ENCODE measurements at places on chromosomes 4 and X.
A peak's percentile ranks its signal among the peaks of the same experiment; 100 is the strongest.

DNA sequence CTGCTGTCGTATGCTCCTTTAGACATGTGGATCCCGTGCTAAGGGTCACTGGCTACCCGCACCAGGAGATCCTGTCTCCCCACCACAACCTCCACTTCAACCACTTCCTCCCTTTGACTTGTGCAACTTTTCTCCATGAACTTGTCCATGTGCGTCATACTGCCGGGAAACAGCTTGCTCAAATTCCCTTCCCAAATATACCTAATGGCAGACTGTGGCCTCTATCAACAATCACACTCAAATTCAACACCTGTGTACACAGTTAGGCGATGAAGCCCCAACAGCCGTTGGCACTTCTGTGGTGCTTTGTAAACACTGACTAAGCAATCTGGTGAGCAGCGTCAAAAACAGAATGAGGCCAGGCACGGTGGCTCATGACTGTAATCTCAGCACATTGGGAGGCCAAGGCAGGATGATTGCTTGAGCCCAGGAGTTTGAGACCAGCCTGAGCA lies 49.5 kb downstream of the CD99L2 start:
- no peak for DNase-seq

DNA sequence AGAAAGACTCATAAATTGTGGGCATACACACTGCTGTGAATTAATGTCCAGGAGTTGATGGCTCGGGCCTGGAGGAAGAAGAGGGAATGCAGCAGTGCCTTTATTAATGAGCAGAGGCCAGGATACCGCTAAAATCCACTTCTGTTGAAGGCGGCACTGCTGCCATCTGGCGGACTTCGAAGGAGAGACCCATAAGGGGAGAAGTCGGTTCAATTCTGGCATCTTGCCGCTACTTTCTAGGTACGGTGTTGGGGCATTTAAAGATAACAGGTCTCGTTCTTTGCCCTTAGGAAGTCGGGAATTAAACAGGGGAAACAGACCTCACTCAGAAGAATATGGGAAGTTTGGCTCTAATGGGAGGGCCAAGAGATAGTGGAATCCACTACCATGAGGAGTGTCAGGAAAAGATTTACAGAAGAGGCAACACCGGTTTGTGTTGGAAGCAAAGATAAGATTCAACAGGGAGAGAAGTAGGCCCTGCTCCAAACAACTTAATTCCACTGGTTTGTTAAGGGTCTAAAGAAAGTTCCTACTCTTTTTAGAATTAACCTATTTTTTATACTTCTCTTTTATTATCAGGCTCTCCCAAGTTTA lies 133.6 kb upstream of the GIMD1 start:
- DNase-seq = peak; percentile 20

DNA sequence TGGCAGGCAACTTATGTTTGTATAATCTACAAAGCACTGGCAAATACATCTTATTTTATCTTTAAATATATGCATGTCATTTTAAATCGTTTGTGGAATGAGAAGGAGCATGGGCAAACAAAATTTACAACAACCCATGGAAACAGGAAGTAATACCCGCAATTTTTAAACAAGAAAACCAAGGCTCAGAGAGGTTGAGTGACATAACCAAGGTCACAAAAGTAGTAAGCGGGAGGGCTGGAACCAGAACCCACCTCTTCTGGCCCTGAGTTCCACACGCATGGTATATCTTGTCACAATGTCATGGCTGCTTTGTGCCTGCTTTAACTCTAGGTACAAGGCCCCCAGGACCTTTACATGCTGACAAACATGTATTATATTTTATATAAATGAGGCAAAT lies 52.9 kb downstream of the SLC7A11 start:
- DNase-seq = no peak

DNA sequence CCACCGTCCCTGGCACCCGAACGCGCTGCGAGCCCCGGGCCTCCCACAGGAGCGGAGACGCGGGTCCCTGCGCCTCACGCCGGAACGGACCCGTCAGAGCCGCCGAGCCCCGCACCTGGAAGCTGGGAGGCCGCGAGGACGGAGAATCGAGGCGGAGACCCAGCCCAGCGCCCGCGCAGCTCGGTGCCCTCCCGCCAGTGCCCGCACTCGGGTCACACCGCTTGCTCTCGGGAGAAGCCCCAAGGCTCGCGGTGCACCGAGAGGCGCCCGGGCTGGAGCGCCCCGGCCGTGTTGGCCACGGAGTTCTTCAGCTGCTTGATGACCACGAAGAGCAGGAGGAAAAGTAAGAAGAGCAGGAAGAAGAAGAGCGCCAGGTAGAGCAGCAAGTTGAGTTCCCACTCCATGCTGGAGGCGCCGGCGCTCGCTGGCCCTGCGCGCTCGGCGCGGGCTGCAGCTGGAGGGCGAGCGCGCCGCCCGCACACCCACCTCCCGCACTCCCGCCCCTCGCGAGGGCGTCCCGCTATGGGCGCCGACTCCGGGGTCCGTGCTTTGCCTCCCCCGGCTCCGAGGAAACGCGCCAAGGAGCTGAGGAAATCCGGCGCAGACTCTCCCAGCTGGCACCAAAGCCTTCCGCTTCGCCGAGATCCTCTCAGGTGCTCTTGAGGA lies at the start of gene SMIM43:
SMIM43 (minus strand) TSS at position 463 of the 666 bp plus-strand sequence; CDS start at position 404, 59 bp downstream.
- DNase-seq = no peak

DNA sequence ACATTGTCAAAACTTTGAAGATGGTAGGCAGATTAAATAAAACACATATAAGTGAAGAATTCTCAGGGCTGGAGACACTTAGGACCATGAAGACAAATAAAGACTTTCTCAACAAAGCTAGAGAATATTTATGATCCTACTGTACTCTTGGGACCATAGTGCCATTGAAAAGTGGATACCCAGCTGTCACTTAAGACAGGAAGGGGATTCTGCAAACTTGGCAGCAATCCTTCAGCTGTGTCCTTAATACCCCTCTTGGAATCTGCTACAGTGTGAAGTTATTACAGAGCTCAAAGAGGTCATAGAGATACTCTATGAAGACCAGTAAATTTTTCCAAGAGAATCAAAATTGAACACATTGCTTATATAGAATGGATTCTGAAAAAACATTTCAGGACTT lies 24.3 kb downstream of the PDE5A start:
- DNase-seq = no peak

- DNase-seq = no peak
Observed at GRCh38 chr4:3305610-3306371, 13.0 kb downstream of the RGS12 start.

GRCh38 chr4:165684177-165684805 lies 188.7 kb upstream of the TLL1 start:
- no peak for DNase-seq

- DNase-seq = no peak
Observed at GRCh38 chr4:82192017-82192673, 181.6 kb downstream of the HNRNPD start.

- no peak for DNase-seq
Observed at GRCh38 chr4:117164338-117164737, 79.0 kb upstream of the TRAM1L1 start.

DNA sequence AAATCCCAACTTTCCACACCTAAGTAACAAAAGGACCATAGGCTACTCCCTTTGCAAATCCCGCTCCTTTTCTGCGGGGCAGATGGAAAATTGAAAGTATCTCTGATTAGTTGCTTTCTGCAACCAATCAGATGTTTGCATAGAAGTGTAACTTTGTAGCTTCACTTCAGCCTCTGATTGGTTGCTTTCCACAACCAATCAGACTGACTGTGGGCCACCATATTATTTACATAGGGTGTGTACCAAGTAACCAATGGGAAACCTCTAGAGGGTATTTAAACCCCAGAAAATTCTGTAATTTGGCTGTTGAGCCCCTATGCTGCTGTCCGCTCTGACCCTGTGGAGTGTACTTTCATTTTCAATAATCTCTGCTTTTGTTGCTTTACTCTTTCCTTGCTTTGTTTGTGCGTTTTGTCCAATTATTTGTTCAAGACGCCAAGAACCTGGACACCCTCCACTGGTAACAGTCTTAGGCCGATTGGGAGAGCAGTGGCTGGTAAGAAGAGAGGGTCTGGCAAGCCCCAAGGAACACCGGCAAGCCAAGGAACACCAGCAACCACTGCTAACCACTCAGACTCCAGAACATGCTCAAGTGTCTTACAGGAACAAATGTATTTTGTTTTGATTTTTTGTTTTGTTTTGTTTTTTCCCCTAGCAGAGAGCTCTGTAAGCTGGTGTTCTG lies 125.5 kb upstream of the MAP3K15 start:
- DNase-seq = no peak

DNA sequence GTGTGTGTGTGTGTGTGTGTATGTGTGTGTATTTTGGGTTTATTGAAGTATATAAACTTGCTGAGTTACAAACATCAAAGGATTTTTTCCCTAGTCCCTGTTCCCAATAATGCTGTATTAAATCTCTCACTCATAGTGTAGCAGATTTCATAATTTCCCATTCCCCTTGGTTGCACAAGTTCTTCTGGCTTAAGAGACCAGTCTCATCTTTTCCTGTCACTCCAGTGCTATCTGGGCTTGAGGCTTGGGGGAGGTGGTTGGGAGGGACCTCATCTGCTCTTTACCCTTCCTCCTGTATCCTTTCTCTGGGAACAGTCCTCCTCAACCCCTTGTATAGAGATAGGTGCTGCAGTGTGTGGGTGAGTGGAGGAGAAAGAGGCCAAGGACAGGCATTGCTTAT lies 285.4 kb upstream of the BOD1L1 start:
- no peak for DNase-seq

GRCh38 chr4:65021149-65021548 lies 611.9 kb upstream of the TECRL start:
- DNase-seq = no peak

DNA sequence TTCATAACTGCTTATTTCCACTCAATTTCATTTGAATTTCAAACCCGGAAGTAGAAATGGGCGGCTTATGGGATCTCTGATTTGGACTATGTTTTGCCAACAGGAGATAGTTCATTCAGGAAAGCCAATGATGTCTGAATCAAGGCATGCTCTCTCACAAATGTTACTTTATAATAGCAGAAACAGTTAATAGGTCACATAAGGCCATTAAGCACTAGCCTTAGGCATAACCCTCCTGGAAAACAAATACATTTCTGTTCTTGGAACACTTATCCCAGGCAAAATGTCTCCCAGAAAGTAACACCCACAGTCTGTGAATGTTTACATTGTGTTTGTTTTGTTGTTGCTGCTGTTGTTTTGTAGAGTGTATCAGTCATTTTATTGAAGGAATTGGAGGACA lies 1347.2 kb upstream of the PCDH7 start:
- DNase-seq = no peak

- DNase-seq = no peak
Observed at GRCh38 chr4:148092316-148093014, 349.7 kb downstream of the NR3C2 start.

DNA sequence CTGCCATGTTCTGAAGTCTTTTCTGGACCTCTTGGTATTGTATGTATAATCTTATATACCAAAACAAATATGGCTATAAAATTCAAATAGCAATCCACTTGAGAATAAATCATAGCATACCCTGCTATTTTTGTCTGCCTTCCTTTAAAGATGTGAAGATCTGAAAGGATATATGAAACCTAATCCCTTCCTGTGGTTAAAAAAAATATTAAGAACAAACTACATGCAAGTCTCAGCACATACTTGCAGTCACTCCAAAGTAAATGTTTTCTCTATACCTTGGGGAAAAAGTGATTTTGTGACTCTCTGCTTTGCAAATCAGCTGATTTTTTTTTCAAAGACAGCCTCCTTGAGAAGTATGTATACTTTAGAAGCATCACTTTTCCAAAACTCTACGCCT lies 322.9 kb downstream of the ANKRD50 start:
- no peak for DNase-seq

DNA sequence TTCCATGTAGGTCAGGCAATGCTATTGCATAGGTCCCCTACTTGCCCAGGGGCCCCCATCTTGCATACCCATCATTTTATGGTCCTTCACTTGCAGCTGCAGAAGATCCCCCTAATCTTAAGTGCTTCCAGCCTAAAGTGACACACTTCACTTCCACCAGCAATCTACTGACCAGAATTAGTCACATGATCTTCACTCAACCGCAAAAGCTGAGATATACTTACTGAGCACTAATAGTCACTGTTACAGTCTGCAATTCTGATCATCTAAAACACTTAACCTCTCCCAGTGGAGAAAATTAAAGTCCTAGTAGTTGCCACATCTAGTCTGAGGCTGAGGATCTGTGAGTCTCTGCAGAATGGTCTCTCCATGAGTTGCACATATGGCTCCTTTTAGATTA lies 82.1 kb downstream of the AREG start:
- DNase-seq = no peak

GRCh38 chr4:85866508-85866907 lies 391.6 kb downstream of the ARHGAP24 start:
- no peak for DNase-seq

GRCh38 chrX:152635941-152636340 lies 1.8 kb upstream of the GABRQ start:
- no peak for DNase-seq

- DNase-seq = no peak
Observed at GRCh38 chr4:93771640-93772411, 56.7 kb upstream of the ATOH1 start.

DNA sequence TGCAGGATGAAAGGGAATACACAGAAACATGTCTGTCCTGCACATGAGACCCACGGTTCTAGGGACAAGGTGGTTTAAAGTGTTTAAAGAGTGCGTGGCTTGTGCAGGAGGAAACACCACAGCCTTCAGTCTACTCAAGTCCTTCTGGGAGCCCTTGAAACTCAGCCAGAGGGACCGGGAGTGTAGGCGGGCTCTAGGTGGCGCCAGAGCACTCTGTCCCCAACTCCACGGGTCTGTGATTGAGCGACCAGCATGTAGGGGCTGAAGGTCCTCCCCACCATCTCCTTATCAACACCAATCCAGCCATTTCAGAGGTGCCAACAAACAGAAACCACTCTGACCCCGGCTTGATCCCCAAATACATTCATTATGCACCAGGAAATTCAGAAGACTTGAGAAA lies 82.0 kb upstream of the CLDN34 start:
- DNase-seq = peak; percentile 46

Data from CD4-positive, alpha-beta T cell treated with Interferon alpha-2 for 1 hour (primary cell).